Stimulated activated CD4-positive, alpha-beta T cell treated with anti-CD3 and anti-CD28 coated beads, Interleukin-4, amount 100 ng/mL, for 4 hours (primary cell): ENCODE measurements at places on chromosomes 6 and 20.

GRCh38 chr6:111013144-111013915 is 31.5 kb downstream of the RPF2 start:
- no peak for DNase-seq

GRCh38 chr6:54018722-54019121 is 92.5 kb upstream of the MLIP start:
- no peak for DNase-seq

DNA sequence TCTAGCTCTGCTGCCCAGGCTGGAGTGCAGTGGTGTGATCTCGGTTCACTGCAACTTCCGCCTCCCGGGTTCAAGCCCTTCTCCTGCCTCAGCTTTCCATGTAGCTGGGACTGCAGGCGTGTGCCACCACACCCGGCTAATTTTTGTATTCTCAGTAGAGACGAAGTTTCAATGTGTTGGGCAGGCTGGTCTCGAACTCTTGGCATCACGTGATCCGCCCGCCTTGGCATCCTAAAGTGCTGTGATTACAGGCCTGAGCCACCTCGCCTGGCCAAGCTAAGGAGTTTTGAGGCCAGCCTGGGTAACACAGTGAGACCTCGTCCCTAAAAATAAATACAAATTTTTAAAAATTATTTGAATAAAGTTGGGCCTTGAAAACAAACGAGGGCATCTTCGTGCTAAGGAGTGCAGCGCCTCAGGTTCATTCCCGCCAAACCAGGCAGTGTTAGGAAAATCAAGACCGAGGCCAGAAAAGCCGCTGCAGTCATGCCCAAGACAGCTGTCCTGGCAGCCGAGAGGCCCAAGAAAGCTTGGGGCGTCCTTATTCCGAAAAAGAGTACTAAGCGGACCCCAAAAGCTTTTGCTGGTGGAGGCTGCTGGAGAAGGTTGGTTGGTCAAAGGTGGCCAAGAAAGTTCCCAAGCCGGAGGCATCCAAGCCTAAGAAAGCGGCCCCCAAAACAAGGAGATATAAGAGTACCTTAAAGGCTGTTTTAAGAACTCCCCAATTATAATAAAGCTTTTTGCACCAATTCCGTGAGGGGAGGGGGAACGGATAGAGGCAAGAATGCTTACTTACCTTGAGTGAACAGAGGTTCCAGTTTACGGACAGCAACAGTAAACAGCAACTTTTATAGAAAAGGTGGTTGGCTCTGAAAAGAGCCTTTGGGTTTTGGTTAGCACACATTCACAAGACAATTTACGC is 109.0 kb downstream of the HFE start:
- DNase-seq: no peak

GRCh38 chr6:112342511-112342910 is 4.6 kb upstream of the RFPL4B start:
- DNase-seq: no peak

DNA sequence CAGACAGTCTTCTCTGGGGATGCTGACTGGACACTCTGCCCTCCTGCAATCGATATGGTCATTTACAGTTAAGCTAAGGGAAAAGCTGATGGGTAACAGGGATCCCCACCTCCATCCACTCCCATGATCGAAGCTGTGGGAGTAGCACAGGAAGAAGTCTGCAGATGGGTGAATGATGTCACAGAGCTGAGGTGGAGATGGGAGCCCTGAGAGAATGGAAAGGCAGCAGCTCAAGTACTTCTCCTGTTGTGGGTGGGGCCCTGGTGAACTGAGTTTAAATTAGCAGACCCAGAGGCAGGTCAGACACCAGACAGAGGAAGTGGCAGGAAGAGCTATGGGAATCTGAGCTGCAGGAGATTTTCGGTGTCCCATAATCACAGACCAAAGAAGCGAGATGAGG is 29.0 kb downstream of the HDGFL1 start:
- no peak for DNase-seq

GRCh38 chr20:60071965-60072364 is 113.7 kb downstream of the CDH26 start:
- no peak for DNase-seq

- no peak for DNase-seq
These were observed 141.3 kb downstream of the IMPG1 start for GRCh38 chr6:75931011-75931680.

DNA sequence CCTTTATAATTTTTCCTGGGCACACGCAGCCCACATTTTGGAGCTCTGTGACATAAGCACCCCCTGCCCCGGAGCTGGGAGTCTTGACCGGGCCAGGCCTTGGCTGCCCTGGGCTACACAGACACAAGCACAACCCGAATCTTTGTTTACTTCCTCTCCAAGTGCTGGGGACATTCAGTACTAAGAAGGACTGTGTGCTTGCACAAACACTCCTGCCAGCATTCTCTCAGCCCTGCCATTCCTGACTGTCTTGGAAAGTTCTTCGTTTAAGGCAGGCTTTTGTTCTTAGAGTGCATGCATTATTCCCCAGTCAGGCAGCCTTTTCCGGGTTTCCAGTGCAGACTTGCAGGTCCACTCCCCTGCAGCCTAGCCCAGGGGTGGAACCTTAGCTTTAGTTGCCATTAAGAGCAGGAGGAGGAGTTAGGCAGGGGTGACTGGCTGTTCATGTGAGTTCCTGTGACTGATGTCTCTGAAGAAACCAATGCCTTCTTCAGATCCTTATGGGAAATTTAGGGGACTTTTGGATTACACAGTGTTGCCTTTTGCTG is 28.6 kb downstream of the FOXO3 start:
- DNase-seq: no peak

DNA sequence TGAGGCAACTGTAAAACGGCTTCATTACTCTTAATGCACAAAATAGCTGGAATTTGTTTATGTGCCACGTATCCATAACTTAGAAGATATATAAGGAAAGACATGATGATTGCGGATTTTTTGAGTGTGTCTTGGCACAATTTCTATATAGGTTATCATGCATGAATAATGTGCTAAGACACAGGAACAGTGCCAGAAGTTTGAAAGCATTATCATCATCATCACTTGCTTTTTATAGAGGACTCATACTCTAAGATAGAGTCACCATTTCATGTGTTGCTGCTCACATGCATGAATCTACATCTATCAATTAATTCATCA is 113.4 kb downstream of the ELOVL4 start:
- DNase-seq: no peak
